ENCODE measurements at places on chromosomes 11 and 22. TPM values are rescaled to one million over a fixed set of nuclear protein-coding genes. Genes with fewer than 3 reads are reported as not detected.

DNA sequence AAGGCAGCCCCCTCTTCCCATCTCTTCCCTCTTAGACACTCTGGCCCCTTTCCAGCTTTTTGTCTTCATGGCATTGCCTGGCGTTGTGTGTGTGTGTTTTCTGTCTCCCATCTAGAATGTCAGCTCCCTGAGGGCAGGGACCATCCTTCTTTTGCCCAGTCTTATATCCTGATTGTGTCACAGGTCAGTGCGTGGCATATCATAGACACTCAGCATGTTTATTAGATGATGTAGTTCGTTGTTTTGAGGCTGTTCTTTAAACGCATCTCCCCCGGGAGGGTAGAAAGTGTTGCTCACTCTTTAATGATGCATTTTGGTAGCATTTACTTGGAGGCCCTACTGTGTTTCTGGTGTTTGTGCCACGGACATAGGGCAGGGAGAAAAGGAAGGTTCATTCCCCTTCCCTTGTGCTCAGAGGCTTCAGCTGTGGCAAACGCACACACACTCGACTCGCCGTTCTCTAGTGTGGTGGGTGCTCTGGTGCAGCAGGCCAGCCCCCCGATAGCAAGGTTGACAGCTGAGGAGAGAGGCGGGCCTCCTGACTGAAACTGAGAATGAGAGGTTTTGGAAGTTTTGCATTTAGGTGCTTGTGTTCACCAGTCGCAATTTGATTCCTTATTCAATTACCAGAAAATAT lies 60.2 kb downstream of the TNRC6B start:
- DNase-seq: no peak

DNA sequence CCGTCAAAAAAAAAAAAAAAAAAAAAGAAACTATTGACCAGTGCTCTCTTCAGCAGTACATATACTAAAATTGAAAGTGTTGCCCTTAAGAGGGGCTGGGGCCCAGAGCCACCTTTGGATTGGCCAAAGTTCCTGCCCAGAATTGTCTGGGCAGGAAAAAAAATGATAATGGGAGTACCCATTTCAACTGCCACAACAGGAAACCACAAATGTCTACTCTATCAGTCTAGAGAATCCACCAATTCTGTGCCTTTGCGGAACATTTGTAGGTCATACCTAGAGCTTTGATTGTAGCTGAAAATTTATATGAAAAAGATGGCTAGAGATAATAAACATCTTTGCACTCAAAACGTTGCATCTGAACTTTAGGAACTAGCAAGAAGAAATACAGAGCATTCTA lies 69.4 kb downstream of the FAM76B start:
- no peak for DNase-seq

DNA sequence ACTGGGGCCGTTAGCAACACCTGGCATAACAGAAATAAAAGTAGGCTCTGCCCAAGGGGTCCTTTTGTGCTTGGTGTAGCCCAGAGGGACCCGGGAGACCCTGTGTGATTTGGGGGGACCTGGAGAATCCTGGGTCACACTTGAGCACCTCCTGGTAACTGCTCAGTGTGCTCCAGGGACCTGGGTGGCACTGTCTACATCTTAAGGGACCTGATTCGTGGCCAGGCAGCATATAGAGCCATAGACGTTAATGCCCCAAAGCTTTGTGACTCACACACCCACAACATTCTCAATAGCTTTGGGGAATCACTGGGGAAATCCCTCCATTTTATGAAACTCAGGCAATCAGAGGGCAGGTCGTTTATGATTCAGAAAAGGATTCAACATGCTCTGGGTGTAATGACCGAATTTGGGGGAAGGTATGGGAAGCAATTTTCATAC lies 3.6 kb upstream of the IGF2 start:
- no peak for DNase-seq

GRCh38 chr11:71364176-71364671 lies 84.0 kb downstream of the DHCR7 start:
- DNase-seq: no peak

DNA sequence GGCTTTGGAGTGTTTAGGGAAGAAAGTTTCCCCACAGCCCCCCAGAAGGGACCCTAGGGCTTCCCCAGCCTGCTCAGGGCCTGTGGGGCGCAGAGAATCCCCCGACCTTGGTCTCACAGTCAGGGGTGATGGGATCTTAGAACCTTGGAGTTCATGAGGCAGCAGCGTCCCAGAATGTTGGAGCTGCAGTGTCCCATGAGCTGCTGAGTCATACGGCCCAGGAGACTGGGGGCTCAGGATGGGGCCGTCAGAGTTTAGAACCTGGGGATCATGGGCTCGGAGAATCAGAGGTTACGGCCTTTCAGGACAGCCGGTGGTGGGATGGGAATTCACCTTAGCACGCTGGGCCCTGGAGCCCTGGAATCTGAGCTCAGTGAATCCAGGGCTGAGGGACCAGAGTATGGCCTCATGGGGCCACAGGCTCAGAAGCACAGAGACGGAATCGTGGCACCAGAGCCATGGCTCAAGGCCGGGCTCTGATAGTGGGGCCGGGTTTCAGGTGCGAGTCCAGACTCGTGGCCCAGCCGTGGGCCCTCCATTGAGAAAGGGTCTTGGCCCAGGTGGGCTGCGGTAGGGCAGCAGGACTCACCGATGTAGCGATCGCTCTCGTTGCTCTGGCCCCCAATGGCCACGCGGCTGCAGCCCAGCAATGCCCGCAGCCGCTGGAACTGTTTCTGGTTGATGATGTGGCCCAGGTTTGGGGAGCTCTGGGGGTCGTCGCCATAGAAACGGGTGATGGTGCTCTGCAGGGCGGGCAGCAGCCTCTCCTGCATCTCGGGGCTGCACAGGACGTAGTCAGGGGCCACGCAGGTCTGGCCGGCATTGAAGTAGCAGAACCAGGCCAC lies 9.5 kb downstream of the ALDH3B2 start:
- DNase-seq: no peak

- no peak for DNase-seq
Observed at GRCh38 chr11:64874308-64875240, 3.8 kb downstream of the EHD1 start.

DNA sequence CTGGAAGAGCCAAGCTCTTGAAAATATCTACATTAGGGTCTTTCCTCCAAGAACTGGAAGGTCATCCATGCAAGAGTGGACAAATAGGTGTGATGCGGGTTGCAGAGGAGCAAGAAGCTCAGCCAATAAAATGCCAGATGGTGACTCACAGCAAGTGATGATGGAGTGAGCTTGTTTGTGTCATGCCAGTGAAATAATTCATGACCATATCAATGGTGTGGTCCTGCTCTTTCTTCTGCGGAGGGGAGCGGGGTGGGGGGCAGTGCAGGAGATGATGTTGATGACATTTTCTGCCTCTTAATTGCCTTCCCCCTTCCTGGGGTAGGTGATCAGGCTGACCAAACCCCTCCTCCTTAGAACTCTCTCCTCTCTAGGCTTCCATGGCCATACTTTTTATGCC lies 118.5 kb upstream of the TIMP3 start:
- DNase-seq: no peak

- DNase-seq: no peak
Observed at GRCh38 chr11:94830722-94831510, 62.8 kb downstream of the AMOTL1 start.

DNA sequence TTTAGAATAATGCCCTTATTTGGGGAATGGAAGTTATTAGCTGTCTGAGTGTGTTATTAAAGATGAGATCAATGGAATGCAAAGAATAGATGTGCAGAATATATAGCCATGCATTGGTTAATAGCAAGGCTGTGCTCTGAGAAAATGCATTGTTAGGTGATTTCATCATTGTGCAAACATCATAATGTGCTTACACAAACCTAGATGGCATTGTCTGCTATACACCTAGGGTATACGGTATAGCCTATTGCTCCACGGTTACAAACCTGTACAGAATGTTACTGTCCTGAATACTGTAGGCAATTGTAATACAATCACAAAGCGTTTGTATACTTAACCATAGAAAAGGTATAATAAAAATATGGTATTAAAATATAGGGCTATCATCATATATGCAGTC lies 25.5 kb downstream of the SLC5A12 start:
- DNase-seq: no peak

GRCh38 chr22:28019360-28019759 lies 100.3 kb upstream of the PITPNB start:
- no peak for DNase-seq

DNA sequence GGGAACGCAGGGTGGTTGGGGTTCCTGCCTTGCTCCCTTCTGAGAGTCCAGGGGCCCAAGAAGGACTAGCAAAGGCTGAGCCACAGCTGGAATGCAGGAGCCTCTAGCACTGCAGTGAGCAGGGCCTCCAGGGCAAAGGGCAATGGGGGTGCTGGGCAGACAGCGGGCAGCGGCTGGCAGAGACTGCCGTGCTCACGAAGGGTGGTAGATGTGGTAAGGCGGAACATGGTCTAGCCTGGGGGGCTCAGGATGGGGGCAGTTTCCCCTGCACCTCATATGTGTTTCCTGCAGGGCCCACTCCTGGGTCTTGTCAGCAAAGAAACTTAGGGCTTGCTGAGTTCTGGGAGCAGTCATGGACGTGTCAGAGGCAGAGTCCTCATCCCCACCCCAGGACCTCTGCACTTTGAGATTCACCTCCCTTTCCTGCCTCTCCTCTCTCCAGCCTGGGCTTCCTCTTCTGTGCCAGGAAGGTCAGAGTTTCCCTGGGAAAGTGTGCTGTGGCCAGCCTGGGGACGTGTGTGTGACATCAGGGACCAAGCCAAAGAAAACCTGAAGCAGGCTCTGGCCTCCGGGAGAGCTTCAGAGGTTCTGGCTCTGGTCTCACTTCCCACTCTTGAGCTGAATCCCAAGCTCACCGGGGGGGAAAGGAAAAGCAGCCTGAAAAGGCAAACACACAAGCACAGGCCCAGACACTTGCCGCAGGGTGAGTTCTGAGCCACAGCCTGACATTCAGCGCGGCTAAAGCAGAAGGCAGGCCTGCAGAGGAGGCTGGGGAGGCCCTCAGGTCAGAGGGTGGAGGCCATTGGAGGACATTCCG lies 4.4 kb downstream of the MOGAT2 start:
- no peak for DNase-seq

GRCh38 chr22:49551897-49552614 lies 275.6 kb downstream of the BRD1 start:
- DNase-seq: no peak

GRCh38 chr11:58433638-58434203 lies 5.8 kb upstream of the OR5B2 start:
- DNase-seq: no peak

- DNase-seq: no peak
Observed at GRCh38 chr22:30047364-30047738, 32.9 kb upstream of the HORMAD2 start.

GRCh38 chr11:77113382-77114088 lies 10.9 kb downstream of the OMP start:
- DNase-seq: peak; percentile 60

GUCY1A2 gene
- total RNA-seq: 0.90 TPM

OR52I1 gene
- not detected for total RNA-seq

SEPTIN3 gene
- total RNA-seq: 24.0 TPM

RBM7 gene
- total RNA-seq: 42.1 TPM

MYRF gene
- 5.2 TPM for total RNA-seq

SYT12 gene
- 7.3 TPM for total RNA-seq

OMP gene
- total RNA-seq: not detected

MRGPRX3 gene
- total RNA-seq: not detected

MUC5B gene
- total RNA-seq: 1.6 TPM

DNAJB7 gene
- total RNA-seq: not detected

PGM2L1 gene
- total RNA-seq: 24.8 TPM
